Aortic smooth muscle cell (primary cell): ENCODE measurements at places on chromosomes 6 and 20. TPM values are rescaled to one million over a fixed set of nuclear protein-coding genes. Genes with fewer than 3 reads are reported as not detected.

IL20RA gene
- total RNA-seq = 0.12 and 0.13 TPM in 2 replicates

PNPLA1 gene
- total RNA-seq = 0.12 TPM in 1 of 2 replicates, not detected in the other

LINC00237 gene
- total RNA-seq = not detected in 2 replicates

GSS gene
- 60.3 and 64.9 TPM in 2 replicates for total RNA-seq

PKIB gene
- total RNA-seq = 0.19 and 0.40 TPM in 2 replicates
